ENCODE measurements at places on chromosomes 7 and 10.

- no peak for DNase-seq
Observed at GRCh38 chr10:76921383-76922010, 716.1 kb downstream of the KCNMA1 start.

- DNase-seq = no peak
Observed at GRCh38 chr10:80168162-80168511, 35.6 kb downstream of the PLAC9 start.

GRCh38 chr7:49893131-49893530, 119.7 kb downstream of the VWC2 start:
- no peak for DNase-seq

DNA sequence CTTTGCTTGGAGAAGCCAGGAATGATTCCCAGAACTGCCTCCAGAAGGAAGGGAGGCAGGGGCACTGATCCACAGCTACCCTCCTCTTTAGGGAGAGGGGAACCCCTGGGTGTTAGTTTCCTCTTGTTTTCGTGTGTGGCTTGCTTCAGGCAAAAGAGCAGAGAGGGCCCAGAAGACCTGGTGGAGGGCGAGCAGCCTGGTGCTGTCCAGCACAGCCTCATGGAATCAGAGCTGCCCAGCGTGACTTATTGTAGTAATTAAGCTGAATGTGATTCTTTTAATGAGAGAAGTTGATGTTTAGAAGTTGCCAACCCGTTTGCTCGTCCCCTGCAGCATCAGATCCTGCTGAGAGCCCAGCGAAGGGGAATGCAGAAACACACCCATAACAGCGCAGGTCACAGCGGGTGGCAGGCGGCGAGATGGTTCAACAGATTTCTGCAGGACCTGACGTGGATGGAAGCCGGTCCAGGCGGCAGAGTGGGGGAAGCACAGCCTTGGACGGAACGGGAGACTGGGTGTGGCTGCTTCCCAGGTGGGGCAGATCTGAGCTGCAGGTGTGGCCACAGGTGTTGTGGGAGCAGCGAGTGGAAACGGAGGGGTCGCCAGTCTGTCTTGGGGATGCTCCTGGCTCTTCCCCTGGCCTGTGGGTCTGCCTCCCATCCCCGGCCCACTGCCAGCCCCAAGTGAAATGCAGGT, 53.7 kb upstream of the SHH start:
- DNase-seq = no peak

- DNase-seq = no peak
Observed at GRCh38 chr7:945556-946255, 8.8 kb downstream of the ADAP1 start.

DNA sequence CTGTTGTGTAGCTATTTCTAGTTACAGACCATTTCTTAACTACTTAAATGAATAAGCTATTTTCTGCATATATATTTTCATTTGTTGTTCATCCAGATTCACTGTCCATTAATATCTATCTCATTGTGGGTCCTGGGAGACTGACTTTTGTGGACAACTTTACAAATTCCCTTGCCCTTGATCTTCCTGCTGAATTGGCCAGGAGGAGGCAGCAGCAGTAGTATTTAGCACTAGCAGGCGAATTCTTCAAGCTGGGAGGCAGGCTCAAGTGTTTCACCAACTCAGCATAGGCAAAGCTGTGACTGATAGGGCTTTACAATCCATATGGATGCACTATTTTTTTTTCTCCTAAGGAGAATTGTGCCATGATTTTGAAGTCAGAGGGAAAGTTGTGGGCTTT, 461.0 kb upstream of the NRG3 start:
- no peak for DNase-seq

GRCh38 chr10:49644035-49644646, 30.3 kb downstream of the CHAT start:
- no peak for DNase-seq

GRCh38 chr7:78383096-78383880, 584.7 kb downstream of the PHTF2 start:
- DNase-seq = no peak

DNA sequence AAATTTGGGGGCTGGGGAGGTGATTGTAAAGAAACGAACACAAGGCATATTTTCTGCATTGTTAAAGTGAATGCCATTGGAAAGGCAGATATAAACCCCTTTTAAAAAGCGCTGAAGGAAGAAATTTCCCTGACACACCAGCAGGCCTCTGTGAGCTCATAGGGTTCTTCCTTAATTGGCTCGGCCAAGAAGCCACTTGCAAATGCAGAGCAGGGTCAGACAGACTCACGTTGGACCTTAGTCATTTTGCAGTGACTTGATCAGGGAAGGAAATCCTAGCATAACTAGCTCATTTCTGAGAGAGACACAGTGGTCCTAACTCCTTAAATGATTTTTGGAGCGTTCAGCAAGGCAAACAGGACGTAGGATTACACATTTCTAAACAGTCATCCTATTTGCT, 1461.4 kb downstream of the GATA3 start:
- no peak for DNase-seq

- DNase-seq = no peak
Observed at GRCh38 chr7:52119537-52119936, 802.9 kb upstream of the COBL start.

DNA sequence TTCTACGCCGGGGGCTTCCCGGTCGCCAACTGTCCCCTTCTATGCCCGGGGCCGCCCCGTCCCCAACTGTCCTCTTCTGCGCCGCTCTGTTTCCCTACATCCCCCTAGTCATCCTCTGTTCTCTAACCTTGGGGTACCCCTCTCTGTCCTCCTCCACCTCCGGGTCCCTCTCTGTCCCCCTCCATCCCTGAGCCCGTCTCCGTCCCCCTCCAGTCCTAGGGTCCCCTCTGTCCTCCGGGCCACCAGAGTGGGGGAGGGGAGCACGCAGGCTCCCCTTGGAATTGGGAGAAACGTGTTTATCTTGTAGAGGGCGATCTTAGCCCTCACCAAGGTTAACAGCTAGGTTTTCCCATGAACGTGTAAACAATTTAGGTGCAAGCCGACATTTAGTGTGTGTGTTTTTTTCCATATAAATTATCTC, 852 bp upstream of the KLF6 start:
- no peak for DNase-seq

DNA sequence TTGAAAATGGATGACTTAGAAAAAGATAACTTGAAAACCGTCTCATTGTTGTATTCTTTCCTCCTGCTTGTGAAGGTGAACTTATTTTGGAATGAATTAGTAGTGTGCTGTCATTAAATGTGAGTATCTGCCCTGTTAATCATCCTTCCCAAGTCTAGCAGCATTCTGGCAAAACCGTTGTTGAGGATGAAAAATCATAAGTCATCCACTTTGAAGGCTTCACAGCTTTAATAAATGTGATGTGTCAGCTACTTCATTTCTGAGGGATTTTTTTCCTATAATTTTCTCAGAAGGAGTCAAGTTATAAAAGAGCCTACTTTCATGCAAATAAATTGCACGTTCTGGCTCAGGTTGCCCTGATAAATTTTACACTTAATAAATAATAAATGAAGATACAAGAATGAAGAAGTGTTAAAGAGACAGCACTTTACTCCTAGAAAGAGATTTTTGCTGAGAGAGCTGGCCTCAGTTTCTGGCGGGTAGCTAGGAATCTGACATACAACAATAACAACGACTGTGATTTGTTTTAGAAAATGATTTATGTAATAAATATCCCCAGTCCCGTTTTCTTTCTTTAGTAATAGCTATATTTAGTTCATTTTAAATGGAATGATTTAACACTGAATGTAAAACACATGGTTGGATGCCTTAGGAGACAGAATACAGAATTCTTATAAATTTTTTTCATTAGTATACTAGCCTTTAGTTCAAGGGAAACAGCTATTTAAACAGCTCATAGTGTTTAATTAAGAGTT, 516.5 kb upstream of the KLF6 start:
- DNase-seq = no peak

GRCh38 chr10:62538606-62539005, 164.4 kb downstream of the ZNF365 start:
- DNase-seq = no peak

GRCh38 chr7:151727579-151728285, 149.2 kb downstream of the PRKAG2 start:
- DNase-seq = no peak

- DNase-seq = no peak
Observed at GRCh38 chr7:131105294-131105798, 222.3 kb upstream of the MKLN1 start.

DNA sequence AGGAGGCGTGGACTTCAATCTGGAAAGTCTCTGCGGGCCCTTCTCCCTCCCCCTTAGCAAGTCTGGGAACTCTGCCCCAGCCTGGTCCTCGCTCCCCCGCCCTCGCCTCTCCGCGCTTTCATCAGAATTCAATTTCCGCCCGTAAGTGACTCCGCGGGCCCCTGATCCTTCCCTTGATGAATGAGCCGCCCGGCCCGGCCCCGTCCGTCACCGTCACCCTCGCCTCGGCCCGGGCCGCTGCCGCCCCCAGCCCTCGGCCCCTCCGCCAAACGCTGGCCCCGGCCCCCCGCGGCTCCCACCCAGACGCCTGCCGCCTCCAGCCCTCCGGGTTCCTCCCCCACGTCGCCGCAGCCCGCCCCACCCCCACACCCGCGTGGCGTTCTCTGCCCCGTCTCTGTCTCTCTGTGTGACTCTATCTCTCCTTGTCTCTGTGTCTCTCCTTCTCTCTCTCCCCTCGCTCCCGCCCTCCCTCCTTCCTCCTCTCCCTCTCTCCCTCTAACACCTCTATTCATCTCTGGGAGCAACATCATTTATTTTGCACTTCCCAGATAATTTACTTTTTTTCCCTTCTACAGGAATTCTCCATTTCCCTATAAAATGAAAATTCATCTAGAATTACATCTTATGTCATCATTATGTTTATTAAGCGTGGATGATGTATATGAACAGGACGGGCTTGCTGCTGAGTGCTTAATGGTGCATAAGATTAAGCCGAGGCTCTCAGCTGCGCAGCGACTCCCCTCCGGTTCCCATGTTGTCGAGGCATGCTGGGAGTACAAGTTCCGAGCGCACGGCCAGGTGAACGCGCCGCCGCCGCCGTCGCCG, 91.2 kb upstream of the PAX2 start:
- DNase-seq = no peak

GRCh38 chr10:49076741-49077521, 38.4 kb downstream of the VSTM4 start:
- no peak for DNase-seq

DNA sequence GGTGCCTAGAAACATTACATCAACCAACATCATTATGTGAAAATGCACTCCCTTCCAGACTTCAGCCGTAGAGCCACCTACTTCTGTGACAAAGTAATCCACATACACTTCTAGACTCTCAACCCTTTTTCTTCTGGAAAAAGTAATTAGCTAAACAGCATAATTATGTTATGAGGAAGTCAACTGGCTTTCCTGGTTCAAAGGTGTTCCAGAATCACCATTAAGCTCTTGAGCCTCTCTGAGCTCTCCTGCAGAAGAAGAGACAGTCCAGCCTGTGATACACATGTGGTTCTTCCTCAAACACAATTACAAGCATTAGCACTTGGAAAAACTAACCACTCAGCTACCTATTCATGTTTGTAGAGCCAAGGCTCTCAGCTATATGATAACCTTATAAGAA, 52.5 kb downstream of the TNS3 start:
- DNase-seq = no peak

GRCh38 chr7:136869991-136870865, 1.8 kb downstream of the CHRM2 start:
- DNase-seq = no peak

DNA sequence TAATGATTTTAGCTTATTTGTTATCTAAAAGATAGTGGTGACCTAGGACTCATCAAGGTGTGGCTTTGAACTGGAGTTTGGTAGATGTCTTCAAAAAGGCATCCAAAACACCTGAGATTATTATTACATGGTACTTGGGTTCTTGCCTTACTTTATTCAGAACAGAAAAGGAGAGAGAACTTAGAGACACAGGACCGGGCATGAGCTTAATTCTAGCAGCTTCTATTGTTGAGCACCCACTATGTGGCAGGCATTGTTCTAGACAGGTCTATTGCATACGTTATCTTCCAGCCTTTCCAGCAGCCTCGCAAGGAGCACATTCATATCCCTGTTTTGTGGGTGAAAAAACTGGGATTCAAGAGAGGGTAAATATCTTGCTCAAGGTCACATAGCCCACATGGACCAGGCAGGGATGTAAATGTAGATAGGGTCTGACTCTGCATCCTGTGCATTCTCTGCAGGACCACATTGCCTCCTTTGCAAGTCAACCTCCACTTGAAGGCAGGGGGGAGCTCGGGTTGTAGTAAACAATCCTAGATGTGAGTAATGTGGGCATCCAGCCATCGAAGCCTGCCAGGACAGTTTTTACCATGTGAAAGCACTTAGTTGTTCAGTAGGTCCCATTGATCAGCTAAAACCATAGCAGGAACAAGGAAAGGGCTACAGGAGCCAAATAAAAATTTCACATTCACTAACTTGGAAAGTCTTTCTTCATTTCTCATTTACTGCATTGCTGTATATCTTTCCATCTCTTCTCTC, 551.4 kb downstream of the LRMDA start:
- DNase-seq = no peak

- no peak for DNase-seq
Observed at GRCh38 chr10:16967866-16968415, 150.7 kb upstream of the RSU1 start.

- no peak for DNase-seq
Observed at GRCh38 chr7:114519240-114519639, 104.6 kb downstream of the FOXP2 start.

GRCh38 chr7:118312051-118312450, 87.5 kb downstream of the ANKRD7 start:
- no peak for DNase-seq

GRCh38 chr10:102802920-102803534, 34.2 kb downstream of the CYP17A1 start:
- no peak for DNase-seq

DNA sequence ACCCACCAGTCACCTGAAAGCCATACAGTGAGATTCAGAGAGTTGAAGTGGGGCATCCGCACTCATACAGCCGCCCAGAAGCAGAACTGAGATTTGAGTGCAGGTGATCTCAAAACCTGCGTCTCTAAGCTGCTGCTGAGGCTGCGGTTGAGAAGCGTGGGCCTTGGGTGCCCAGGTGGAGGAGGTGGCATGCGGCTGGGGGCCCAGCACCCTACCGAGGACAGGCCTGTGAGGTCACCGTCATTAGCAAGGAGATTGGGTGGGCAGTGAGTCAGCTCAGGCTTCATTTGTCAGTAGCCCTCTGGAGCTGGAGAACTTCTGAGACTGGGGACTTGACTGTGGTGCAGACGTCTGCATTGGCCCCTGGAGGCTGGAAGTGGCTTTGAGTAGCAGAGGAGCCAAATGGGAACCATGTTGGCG, 29.8 kb downstream of the ZMIZ1 start:
- no peak for DNase-seq

GRCh38 chr7:112254709-112255387, 48.4 kb downstream of the ZNF277 start:
- DNase-seq = no peak

GRCh38 chr10:122252805-122253204, 18.3 kb upstream of the BTBD16 start:
- DNase-seq = no peak
